ENCODE measurements at places on chromosomes 7 and 10. TPM values are rescaled to one million over a fixed set of nuclear protein-coding genes. Genes with fewer than 3 reads are reported as not detected.
A peak's percentile ranks its signal among the peaks of the same experiment; 100 is the strongest.

DNA sequence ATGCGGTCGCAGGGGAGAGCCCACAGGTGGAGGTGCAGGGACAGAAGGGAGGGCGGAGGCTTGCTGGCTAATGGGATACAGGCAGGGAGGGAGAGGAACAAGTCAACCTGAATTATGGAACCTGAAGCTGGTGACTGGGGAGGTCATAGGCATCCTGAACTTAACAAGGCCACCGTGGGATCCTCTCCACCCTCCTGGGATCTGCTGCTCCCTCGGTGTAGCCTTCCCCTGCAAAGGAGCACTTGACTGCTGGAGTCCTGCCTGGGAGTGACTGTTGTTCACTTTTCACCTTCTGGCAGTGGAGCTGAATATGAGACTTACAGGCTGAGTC is 223.1 kb downstream of the GFRA1 start:
- H3K27ac ChIP-seq = no peak overlapping the region
- peak; percentile 6 for DNase-seq
- H3K4me3 ChIP-seq = no peak overlapping the region

DNA sequence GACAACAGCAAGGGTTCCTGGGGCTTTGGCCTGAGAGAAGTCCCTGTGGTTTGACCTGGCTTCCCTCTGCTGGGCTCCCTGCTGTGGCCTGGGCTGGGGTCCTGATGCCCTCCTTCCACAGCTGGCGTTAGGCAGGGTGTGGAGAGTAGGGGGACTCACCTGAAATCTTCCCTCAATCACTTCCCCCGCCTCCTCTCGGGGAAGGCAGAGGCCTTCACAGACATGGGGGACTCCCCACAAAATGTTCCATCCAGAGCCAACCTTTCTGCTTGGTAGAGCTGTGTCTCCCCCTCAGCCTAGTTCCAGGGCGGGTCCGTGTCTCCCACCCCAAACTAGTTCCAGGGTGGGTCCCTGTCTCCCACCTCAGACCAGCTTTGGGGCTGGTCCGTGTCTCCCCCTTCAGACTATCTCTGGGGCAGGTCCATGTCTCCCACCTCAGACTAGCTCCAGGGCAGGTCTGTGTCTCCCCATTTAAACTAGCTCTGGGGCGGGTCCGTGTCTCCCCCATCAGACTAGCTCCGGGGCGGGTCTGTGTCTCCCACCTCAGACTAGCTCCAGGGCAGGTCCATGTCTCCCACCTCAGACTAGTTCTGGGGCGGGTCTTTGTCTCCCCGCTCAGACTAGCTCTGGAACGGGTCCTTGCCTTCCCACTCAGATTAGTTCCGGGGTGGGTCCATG is 2.2 kb downstream of the PVRIG start:
- H3K36me3 ChIP-seq = no peaks in the 10 kb centered on the region
- H3K27ac ChIP-seq = no peak overlapping the region
- no peak overlapping the region for H3K4me3 ChIP-seq
- no peak for DNase-seq
- H3K27me3 ChIP-seq = no peaks in the 10 kb centered on the region

- H3K36me3 ChIP-seq = no peaks in the 10 kb centered on the region
- no peaks in the 10 kb centered on the region for H3K27me3 ChIP-seq
- H3K4me1 ChIP-seq = no peaks in the 10 kb centered on the region
- DNase-seq = no peak
These were observed 130.0 kb downstream of the FAM53B start for GRCh38 chr10:124614003-124614659.

DNA sequence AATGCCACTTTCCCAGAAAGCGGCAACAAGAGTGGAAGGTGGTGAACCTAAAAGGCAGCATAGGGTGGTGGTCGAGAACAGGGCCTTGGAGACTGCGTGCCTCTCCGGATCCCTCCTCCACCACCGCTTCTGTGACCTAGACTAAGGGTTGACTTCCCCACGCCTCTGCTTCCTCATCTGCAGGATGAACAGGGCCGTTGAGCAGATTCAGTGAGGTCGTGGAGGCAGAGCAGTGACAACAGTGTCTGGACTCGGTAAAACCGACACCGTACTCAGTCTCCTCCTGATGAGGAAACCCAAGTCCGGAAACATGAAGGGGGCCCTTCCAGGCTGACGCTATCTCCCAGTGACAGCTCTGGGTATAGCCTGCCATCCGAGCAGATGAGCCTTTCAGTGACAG is 162.6 kb downstream of the CELF2 start:
- DNase-seq = no peak
- no peak overlapping the region for H3K27ac ChIP-seq
- H3K27me3 ChIP-seq = no peaks in the 10 kb centered on the region

GRCh38 chr10:70162892-70163201 is 7.5 kb downstream of the SAR1A start:
- no peaks in the 10 kb centered on the region for H3K27me3 ChIP-seq
- H3K27ac ChIP-seq = no peak overlapping the region
- H3K4me3 ChIP-seq = peak overlapping the region; percentile 16
- DNase-seq = no peak
- peaks cover 50% of the 10 kb centered on the region for H3K4me1 ChIP-seq

DNA sequence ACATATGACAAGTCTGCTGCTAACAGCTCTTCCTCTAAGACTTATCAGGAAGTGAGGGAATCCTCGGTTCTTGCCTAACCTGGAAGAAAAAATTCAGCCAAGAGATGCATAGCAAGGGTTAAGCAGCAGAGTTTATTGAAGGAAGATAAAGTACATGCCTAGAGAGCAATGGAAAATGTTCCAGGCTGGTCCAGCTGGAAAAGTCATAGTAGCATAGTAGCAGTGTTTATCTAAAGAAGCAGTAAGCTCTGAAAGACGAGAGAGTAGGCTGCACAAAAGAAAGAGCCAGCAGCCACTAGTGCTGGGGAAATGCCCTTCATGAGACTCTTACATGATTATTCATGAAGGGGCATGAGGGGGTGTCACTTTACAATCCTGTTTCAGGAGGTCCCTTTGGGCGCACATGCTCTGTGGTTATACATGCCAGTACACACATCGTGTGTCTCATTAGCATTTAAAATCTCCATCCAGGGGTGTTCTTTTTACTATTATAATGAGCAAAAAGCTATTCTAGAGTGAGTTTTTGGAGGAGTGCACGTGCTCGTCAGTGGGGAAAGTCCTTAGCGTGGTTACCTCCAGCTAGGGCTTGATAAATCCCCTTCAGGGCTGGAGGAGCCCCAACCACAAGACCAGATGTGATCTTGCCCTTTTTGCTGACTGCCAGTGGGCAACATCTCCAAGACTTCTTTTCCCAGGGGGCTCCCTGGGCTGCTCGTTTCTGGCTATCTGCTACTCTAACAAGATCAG is 716.1 kb downstream of the PARD3 start:
- H3K4me3 ChIP-seq = no peak overlapping the region
- H3K4me1 ChIP-seq = peaks cover 23% of the 10 kb centered on the region
- H3K36me3 ChIP-seq = no peaks in the 10 kb centered on the region
- DNase-seq = no peak
- no peaks in the 10 kb centered on the region for H3K27me3 ChIP-seq

DNA sequence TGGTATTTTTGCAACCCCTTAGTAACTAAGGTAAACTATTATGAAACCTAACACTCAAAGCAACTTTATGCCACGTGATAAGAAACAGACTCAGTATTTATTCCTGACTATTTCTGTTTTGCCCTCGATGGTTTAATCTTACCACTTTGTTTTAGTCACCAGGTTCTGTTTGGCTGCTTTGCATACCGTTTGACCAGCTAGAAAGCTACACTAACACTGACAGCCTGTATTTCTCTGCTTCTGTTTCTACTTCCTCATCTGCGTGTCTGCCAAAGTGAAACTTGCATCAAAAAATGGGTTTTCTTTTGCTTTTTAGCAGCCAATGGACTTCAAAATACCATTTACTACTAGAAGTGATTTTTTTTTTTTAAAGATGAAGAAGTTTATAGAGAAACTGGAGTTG is 802.5 kb downstream of the GRM8 start:
- no peaks in the 10 kb centered on the region for H3K4me1 ChIP-seq
- no peak overlapping the region for H3K4me3 ChIP-seq
- no peaks in the 10 kb centered on the region for H3K36me3 ChIP-seq
- no peaks in the 10 kb centered on the region for H3K27me3 ChIP-seq
- H3K27ac ChIP-seq = no peak overlapping the region
- no peak for DNase-seq

DNA sequence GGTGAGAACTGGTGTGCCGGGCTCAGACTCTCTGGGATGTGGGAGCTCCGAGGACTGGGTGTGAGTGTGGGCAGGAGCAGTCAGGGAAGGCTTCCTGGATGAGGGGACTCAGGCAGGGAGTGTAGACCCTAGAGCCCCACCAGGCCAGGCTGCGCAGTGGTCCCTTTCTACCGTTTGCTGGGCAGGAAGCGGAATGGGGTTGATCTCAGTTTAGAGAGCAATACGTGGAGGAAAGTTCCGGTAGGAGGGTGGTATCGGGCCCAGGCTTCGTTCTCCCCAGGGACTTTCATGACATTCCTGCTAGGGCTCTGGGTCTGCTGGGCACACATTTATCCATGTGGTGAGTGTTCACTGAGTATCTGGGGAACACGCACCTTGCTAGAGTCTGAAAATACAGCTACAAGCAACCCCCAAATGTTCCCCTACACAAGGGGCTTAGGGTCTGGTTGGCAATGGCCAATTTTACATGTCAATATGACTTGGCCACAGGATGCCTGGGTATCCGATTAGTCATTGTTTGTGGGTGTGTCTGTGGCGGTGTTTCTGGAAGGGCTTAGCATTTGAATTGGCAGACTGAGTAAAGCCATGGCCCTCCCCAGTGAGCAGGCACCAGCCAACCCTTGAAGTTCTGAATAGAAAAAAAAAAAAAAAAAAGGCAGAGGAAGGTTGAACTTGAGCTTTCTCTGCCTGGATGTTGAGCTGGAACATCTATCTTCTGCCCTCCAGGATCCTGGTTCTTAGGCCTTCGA is 20.8 kb downstream of the GHRHR start:
- no peak overlapping the region for H3K27ac ChIP-seq
- no peaks in the 10 kb centered on the region for H3K36me3 ChIP-seq
- no peak overlapping the region for H3K4me3 ChIP-seq
- DNase-seq = peak; percentile 72

- no peak overlapping the region for H3K27ac ChIP-seq
- no peak for DNase-seq
- H3K4me1 ChIP-seq = peaks cover 14% of the 10 kb centered on the region
- H3K27me3 ChIP-seq = no peaks in the 10 kb centered on the region
These were observed 97.6 kb downstream of the ZMIZ1 start for GRCh38 chr10:79166312-79166721.

DNA sequence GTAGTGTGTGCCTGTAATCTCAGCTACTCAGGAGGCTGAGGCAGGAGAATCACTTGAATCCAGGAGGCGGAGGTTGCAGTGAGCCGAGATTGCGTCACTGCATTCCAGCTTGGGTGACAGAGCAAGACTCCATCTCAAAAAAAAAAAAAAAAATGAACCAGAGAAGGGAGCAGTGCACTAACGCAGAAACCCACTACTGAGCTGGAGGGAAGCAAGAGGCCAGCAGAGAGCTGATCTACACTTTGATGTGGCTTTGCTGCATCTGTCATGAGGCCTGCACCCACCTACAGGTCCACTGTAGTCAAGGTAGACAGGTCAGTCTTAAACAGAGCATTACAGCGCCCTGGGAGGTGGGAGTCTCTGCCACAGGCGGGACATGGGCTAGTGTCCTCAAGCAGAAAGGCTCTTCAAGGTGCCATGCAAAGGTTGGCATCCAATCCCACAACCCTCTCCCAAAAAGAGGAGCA is 30.0 kb downstream of the MAT1A start:
- H3K27me3 ChIP-seq = 0 out of 2 replicates have a peak, but pooled peaks cover 4% of the 10 kb centered on the region
- no peaks in the 10 kb centered on the region for H3K4me1 ChIP-seq
- DNase-seq = peak; percentile 6
- H3K36me3 ChIP-seq = no peaks in the 10 kb centered on the region

DNA sequence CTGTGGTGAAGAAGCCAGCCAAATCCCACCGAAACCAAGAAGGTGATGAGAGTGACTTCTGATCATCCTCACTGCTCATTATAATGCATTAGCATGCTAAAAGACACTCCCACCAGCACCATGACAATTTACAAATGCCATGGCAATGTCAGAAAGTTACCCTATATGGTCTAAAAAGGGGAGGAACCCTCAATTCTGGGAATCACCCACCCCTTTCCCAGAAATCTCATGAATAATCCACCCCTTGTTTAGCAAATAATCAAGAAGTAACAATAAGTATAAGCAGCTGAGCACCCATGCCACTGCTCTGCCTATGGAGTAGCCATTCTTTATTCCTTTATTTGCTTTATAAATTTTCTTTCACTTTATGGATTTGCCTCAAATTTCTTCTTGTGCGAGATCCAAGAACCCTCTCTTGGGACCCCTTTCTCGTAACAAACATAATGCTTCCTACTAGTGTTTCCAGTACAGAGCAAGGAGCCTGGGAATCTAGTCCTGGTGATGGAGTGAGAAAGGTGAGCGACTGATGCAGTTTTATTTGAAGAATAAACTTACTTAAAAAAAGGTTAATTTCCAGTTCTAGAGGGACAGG is 18.4 kb upstream of the EXOC6 start:
- 0 out of 2 replicates have a peak, but pooled peaks cover 3% of the 10 kb centered on the region for H3K4me1 ChIP-seq
- no peak overlapping the region for H3K4me3 ChIP-seq
- no peaks in the 10 kb centered on the region for H3K36me3 ChIP-seq
- DNase-seq = no peak

GRCh38 chr10:3486346-3487065 is 298.5 kb downstream of the KLF6 start:
- H3K27me3 ChIP-seq = no peaks in the 10 kb centered on the region
- no peak overlapping the region for H3K4me3 ChIP-seq

GRCh38 chr10:67790534-67791408 is 47.2 kb downstream of the DNAJC12 start:
- peak overlapping the region; percentile 72 for H3K27ac ChIP-seq
- H3K36me3 ChIP-seq = no peaks in the 10 kb centered on the region
- H3K4me1 ChIP-seq = peaks cover 16% of the 10 kb centered on the region
- H3K27me3 ChIP-seq = no peaks in the 10 kb centered on the region

- H3K36me3 ChIP-seq = no peaks in the 10 kb centered on the region
- no peak overlapping the region for H3K27ac ChIP-seq
- no peaks in the 10 kb centered on the region for H3K4me1 ChIP-seq
- no peak for DNase-seq
- H3K4me3 ChIP-seq = no peak overlapping the region
- peaks cover 9% of the 10 kb centered on the region for H3K27me3 ChIP-seq
These were observed 19.1 kb upstream of the GALNT11 start for GRCh38 chr7:152006336-152006735.

The TMEM236 gene
- total RNA-seq = 0.11 TPM

The TMEM273 gene
- total RNA-seq = not detected

The DENND2A gene
- total RNA-seq = 2.4 TPM

The CTAGE8 gene
- total RNA-seq = 0.13 TPM

The ITIH5 gene
- not detected for total RNA-seq

The PAPOLB gene
- not detected for total RNA-seq
